ENCODE measurements at places on chromosomes 13 and 19.
A peak's percentile ranks its signal among the peaks of the same experiment; 100 is the strongest.

GRCh38 chr19:2611483-2612464, 90.7 kb downstream of the GNG7 start:
- DNase-seq = no peak

DNA sequence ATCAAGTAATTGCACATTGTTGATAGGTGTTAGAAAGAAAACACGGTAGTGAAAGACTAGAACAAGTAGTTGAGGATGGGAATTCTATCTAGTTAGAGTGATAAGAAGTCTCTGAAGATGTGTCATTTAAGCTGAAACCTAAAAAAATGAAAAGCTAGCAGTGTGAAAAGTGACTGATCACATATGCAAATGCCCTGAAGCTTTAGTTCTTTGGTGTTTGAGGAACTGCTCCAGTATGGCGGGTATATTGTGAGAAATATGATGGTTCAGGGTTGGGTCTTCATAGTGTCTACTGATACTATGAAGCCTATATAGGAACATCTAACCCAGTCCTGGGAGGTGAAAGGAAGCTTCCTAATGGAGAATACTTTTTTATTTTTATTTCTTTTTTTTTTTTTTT, 45.0 kb downstream of the GPALPP1 start:
- DNase-seq = no peak

DNA sequence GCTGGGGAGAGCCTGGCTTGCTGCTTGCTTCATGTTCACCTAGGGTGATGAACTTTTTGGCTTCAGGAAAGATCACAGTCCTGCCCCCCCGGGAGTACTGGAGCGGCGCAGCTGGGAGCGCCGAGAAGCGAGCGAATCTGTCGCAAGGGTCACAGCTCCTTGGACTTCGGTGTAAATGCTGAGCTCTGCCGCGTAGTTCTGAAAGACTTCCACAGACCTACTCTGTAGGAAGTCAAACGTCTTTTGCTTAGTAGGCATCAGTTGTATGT, 2.7 kb downstream of the ING1 start:
- peak; percentile 76 for DNase-seq

GRCh38 chr13:58579468-58579867, 947.9 kb downstream of the PCDH17 start:
- DNase-seq = no peak

- DNase-seq = no peak
These were observed 29.8 kb downstream of the ZNF571 start for GRCh38 chr19:37564624-37565369.

GRCh38 chr19:55642153-55643002, 1.1 kb upstream of the ZNF581 start:
- DNase-seq = no peak

DNA sequence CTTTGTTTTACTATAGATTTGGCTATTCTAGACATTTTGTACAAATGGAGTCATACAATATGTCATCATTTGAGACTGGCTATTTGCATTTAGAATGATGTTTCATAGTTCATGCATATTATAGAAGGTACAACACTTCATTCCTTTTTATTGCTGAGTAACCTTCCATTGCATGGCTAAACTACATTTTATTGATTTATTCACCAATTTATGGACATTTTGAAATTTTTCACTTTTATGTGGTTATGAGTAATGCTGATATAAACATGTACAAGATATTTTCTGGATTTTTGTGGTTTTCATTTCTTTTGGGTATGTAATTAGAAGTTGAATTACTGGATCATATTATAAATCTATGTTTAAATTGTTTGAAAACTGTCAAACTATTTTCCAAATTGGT, 710.3 kb upstream of the SLITRK5 start:
- no peak for DNase-seq

DNA sequence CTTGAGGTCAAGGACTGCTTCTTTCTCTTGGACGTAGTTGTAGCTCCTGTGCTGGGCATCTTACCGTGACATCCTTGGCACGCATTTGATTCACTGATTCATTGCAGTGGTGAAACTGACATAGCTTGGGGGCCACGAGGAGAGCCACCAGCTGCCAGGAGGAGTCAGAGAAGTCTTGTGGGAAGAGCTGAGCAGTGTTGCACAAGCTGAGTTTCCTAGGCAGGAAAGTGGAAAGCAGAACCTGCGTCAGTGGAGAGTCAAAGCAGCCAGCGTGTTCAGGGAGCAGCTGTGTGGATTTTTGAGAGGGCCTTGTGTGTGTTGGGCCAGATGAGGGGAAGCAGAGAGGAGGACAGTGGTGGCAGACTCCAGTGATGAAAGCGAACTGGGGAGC, 5.3 kb upstream of the GPR183 start:
- peak; percentile 26 for DNase-seq

DNA sequence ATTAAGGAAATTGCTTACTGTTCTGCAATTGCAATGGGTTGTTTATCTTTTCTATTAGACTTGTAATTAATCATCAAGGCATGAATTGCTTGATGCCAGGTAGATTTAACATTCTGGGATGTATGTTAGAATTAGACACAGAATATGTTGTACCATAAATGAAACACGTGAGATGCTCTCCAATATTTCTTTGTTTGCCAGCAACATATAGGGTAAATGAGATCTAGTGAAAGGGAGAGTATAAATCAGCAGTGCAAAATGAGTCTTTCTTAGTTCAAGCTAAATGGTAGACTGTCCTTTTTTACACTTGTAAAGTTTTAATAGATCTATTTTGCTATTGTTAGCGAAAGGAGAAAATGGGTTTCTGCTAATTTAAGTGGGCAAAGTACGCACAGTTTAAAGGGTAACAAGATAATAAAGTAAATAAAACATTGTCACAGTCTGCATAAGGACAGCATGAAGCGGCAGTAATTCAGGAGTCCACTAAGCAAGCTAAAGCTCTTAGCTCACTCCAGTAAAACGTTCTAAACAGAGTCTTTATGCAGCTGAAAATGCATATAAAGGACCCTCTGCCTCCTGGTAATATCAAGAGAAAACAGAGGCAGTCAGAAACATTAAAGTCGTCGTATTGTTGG, 1137.1 kb downstream of the OLFM4 start:
- DNase-seq = peak; percentile 50

DNA sequence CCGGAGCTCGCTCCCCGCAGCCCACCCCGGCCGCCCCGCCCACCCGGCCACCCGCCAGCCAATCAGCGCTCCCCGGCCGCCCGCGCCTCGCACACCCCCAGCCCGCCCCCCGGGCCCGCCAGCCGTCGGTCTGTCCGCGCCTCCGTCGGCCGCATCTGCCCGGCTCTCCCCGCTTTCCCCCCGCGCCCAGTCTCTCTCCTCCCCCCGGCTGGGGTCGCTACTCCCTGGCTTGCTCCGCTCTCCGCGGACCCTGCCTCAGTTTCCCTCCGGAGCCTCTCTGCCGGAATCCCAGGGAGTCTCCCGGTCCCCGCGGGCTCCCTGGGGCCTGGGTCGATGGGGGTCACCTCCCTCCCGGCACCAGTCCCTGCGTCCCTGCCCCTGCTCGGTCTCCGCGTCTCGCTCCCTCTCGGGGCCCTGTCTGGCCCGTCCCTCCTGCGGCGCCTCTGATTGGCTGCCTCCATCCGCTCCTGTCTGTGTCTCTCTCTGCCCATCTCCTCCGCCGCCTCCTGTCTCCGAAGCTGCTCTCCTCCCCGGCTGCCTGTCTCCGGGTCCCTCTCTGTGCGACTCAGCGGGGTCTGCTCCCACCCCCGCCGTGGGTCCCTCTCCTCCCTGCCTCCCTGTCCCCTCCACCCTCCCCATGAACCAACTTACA, 484 bp downstream of the IL11 start:
- no peak for DNase-seq

DNA sequence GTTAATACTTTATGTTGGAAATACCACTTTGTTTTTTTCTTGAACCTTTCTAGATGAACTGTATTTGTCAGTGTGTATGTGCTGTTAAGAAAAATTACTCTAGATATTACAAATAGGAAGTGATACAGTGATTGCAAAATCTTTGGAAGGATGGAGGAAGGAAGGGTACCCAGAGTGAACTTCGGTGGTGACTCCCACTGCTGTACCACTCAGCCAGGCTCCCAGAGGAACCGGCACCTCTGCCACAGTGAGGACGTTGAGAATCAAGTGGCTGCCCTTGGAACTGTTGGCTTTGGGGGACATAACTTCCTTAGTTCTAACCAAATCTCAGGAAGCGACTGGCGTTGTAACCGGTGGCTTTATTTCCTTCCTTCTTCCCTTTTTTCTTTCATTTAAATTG, 184.7 kb downstream of the PCCA start:
- DNase-seq = no peak

DNA sequence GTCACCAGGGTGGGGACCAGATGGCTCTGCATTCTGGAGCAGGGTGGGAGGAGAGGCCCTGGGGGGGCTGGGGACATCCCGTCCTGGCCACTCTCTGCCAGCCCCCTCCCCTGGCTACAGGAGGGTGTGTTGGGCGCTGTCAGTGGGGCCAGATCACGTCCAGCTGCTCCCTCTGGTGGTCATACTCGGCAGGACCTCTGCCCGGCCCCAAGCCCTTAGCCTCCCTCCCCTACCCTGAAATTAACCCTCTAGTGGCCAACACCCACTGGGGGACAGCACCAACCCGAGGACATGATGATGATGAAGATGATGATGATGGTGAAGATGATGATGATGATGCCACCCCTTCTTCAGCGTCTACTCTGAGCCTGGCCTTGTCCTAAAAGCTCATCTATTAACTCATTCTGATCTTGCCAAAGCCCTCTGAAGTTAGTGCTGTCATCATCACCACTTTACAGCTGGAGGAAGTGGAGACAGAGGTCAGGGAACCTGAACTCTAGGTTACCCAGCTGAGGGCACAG, 590 bp upstream of the LGI4 start:
- DNase-seq = peak; percentile 77

DNA sequence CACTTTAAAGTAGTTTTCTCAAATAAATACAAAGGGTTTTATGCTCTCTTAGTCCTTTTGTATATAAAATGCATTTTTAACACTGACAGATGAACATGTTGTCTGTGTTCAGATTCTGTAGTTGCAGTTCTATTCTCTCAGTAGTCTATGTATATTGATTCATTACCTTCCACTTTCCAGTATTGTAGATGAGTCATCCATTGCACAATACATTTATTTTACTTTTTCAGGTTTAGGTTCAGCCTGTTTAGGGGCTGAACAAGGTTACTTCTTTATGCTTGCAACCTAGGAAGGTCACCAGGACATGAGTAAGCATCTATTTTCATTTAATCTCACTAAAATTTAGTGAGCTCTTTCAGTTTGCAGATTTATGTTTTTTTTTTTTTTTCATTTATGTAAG, 173.6 kb downstream of the NALCN start:
- DNase-seq = no peak

GRCh38 chr19:1373534-1374249, 10.0 kb upstream of the NDUFS7 start:
- no peak for DNase-seq

DNA sequence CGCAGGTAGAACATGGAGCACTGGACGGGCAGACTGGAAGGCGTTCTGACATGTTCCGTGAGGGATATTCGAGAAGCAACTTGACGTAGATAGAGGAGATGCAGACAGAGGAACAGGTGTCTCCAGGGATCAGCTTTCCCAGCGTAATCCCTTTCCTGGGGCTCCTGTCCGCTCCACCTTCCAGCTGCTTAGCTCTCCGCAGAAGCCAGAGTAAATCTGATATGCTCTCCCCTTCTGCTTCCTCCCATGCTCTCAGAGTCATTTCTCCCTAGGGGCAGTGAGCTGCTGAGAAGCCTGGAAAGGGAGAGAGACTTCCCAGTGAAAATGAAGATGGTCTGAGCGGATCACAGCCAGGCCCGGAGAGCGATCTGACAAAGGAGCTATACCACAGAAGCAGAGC, 23.0 kb upstream of the OLFM4 start:
- DNase-seq = no peak

DNA sequence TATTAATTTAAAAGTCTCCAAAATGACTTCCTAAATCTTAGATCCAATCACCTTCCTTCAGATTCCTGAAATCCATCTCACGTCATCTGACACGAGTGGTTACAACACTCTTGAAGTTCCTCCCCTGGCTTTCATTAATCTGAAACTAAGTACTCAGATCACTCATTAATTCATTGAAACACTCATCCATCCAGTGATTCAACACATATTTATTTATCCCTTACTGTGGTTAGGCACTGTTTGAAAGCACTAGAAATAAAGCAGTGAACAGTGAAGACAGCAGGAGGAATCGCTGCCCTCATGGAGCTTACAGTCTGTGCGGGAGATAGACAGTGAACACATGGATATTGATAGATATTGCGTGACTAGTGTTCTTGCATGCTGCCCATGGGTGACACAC, 472.4 kb downstream of the DCT start:
- no peak for DNase-seq

DNA sequence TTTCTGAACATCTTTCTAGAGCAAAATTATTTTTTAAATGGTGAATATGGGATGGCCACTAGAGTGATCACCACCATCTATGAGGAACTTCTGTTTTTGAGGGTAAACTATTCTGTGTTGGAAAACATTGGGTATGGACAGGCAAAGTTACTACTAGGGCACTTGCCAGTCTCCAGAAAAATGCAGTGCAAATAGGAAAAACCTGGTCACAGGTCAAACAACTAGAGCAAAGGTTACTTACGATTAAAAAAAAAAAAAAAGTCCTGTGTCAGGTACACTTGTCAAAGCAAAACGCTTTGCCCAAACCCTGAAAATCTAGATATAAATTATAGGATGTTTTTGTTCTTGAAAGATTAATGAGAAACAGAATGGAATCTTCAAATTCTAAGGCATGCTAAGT, 66.2 kb downstream of the SLITRK1 start:
- no peak for DNase-seq

GRCh38 chr13:48819899-48820298, 155.8 kb upstream of the FNDC3A start:
- no peak for DNase-seq

GRCh38 chr19:11574689-11575088, 2.8 kb downstream of the ACP5 start:
- no peak for DNase-seq

- no peak for DNase-seq
These were observed 29.4 kb downstream of the TBC1D4 start for GRCh38 chr13:75452564-75452963.

- no peak for DNase-seq
These were observed 713.0 kb upstream of the PCDH9 start for GRCh38 chr13:67943116-67943515.

DNA sequence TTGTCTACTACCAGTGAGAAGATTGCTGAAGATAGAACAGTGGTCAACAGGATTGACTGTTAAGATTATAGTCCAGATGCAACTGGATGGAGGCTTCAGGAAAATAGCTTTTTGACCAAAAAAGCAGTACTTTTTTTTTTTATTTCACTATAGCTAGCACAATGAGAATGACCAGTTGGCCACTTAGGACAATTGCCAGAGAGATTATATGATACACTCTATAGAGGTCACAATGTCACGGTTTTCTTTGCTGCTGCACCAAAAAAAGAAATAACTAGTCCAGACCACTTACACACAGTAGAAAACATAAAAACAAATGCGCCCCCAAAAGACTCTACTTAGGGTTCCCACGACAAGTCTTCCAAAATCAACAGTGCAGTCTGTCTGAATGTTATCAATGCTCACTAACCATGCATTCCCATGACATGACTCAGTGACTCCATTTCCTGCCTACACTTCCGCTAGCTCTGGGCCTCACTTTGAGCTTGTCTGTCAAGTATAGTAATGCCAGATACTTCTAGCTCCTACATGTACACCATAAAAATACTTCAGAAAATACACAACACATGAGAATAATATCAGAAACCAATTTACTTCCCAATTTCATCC, 209.1 kb upstream of the STARD13 start:
- no peak for DNase-seq

- DNase-seq = no peak
These were observed 4.7 kb upstream of the MVB12A start for GRCh38 chr19:17415121-17415520.

GRCh38 chr13:27826379-27827353, 34.4 kb downstream of the GSX1 start:
- DNase-seq = peak; percentile 80

- DNase-seq = no peak
These were observed 805 bp downstream of the TMEM205 start for GRCh38 chr19:11345122-11345803.

Data from large intestine (tissue), 12 donors.